ENCODE measurements at places on chromosomes 13 and 19.

- DNase-seq, result no peak
Measured at GRCh38 chr13:42383025-42383424, 111.1 kb downstream of the AKAP11 start.

DNA sequence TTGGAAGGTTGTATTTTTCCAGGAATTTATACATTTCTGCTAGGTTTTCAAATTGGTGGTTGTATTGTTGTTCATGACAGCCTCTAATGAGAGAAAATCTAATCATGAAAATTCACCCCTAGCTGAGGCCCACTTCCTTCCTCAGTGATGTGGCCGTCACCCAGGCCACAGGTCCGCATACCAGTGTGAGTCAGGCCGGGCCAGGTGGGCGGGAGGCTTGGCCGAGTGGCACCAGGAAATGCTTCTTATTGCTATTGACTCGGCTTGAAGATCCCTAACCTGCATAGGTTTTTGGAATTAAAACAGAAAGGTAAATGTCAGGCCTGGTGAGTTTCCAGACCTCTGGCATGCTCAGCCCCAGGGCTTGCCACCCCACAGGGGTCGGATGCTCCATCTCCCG lies 88.7 kb downstream of the SCGB2B2 start:
- DNase-seq, result no peak

DNA sequence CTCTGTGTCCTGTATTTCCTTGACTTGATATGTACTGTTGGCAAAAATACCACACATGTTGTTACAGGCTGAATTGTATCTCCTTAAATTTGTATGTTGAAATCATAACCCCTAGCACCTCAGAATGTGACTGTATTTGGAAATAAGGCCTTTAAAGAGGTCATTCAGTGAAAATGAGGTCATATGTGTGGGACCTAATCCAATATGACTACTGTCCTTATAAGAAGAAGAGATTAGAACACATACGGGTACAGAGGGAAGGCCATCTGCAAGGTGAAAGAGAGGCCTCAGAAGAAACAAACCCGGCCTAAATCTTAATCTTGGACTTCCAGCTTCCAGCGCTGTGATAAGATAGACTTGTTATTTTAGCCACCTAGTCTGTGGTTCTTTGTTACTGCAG lies 202.5 kb downstream of the NUFIP1 start:
- no peak for DNase-seq

- no peak for DNase-seq
Measured at GRCh38 chr13:37899753-37900152, 30.2 kb upstream of the TRPC4 start.

GRCh38 chr19:2603334-2603733 lies 99.2 kb downstream of the GNG7 start:
- no peak for DNase-seq

GRCh38 chr13:97979051-97979450 lies 25.6 kb downstream of the IPO5 start:
- DNase-seq, result no peak

DNA sequence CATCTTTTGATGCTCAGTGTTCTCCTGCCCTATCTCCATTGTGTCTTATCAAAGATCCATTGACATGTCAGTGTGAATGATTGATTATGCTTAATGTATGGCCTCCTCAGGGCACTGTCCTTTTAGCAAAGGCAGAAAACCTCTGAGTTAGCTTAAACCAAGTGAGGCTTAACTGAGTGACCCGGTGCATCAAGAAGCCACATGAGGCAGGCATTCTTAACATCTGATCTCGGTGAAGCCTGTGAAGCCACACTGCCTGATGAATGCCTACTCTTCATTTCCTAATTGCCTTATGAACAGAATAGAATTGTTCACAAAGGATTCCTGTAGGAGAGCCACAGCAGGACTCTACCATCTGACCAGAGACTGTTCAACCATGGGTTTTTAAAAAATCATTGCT lies 168.1 kb upstream of the SOX21 start:
- no peak for DNase-seq

DNA sequence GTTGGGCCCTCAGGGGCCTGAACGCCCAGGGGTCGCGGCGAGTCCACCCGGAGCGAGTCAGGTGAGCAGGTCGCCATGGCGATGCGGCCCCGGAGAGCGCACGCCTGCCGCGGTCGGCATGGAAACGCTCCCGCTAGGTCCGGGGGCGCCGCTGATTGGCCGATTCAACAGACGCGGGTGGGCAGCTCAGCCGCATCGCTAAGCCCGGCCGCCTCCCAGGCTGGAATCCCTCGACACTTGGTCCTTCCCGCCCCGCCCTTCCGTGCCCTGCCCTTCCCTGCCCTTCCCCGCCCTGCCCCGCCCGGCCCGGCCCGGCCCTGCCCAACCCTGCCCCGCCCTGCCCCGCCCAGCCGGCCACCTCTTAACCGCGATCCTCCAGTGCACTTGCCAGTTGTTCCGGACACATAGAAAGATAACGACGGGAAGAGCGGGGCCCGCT lies at the start of gene CCNA1:
TSS of gene CCNA1 (plus strand) at position 390 of the 439 bp plus-strand sequence. CDS start 562 bp downstream, outside the sequence.
- peak; percentile 58 for DNase-seq

GRCh38 chr19:5809053-5809452 lies 4.2 kb downstream of the NRTN start:
- DNase-seq, result no peak

DNA sequence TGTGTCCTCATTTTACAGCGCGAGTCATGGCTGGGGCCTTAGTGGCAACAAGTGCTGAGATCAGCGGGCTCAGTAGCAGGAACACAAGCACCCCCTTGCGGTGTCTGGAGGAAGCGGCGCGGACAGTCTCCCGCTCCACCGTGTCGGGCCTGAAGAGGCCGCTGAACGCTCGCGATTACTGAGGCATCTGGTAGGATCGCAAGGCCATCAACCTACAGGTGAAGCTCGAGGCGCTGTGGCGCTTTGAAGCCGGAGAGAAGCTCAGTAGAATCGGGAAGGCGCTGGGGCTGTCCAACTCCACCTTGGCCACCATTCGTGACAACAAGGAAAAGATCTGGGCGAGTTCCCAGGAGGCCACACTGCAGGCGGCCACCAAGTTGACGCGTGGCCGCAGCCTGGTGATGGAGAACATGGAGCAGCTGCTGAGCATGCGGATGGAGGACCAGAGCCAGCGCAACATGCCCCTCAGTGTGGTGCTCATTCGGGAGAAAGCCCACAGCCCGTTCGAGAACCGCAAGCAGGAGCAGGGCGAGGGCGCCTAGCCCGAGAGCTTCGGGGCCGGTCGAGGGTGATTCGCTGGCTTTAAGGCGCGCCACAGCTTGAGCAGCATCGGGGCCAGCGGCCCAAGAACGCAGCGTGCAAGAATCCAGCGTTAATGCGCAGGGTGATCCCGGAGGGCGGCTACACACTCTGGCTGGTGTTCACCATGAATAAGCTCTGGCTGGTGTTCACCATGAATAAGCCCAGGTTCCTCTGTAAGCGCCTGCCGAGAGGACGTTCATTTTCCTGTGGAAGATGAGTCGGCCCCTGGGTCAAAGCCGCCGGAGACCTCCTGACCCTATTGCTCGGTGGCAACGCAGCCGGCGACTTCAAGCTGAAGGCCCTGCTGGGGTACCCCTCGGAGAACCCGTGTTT lies 8.3 kb upstream of the MZF1 start:
- DNase-seq, result no peak

DNA sequence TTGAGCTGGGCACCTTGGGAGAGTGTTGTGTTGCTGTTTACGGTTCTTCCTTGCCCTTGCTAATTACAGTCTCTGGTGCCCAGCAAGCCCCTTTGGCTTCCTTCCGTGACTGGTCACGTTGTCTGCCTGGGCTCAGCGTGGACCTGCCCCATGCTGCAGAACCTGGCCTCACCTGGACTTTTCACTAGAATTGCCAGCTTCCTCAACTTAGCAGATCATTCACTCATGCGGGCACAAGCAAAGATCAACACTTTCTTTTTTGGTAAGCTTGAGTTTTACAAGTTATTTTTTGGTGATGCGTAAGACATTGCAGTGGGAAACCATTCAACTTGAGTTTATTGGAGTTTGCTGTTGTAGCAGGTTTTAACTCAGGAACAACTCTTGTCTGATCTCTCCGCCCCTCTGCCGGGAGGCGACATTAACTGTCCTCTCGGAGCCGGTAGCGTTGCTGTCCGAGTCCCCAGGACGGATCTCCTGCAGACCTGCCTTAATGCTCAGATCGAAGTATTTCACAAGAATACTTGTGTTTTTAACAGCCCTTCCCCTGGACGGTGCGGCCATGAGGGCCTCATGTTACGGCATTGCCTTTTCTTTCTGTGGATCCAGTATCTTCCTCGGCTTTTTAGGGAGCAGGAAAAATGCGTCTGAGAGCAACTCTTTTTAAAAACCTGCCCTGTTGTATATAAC lies 15.7 kb upstream of the TEX29 start:
- no peak for DNase-seq

DNA sequence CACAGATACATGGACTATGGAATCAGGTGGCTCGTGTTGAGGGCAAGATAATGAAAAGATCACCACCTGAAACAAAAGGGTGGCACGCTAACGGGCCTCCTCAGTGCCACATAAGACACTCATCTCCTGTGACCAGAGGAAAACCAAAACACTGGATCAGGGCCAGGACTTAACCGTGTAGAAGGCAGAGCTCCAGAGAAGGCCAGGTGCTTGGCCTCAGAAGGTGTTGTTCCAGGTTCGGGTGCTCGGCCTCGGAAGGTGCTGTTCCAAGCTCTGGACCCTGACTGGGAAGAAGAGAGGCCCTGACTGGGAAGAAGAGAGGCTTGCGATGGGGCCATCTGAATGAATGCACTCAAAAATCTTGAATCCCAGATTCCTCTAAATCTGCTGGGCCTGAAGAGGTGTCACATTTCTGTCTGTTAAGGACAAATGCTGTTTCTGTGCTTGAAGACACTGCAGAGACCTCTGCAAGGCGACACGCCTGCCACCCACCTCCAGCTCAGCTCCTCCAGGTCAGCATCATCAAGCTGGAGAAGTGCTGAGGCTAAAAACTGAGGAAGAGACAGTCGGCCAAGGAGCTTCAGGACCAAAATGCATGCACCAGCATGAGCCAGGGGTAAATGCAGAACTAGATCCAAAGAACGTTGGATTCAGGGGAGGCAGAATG lies 2.7 kb upstream of the RASA3 start:
- no peak for DNase-seq

- DNase-seq, result no peak
Measured at GRCh38 chr19:41364524-41365391, 809 bp upstream of the B9D2 start.

- peak; percentile 24 for DNase-seq
Measured at GRCh38 chr13:43432958-43433357, 353.8 kb downstream of the ENOX1 start.

DNA sequence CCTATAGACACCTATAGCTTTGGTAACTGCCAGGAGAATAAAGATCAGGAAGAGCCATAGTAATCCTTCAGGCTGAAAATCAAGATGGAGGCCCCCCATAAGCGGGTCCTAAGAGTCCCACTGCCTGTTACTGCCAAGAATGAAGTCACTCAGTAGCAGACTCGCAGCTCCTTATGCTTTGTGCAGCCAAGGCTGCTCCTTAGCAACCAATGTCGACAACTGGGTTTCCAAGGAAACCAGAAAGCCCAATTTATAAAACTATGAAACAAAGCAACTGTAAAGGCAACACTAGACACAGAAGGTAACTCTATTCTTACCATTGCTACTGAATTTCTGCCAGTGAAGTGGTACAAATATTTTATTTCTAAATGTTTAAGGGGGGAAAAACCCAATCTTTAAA lies 56.5 kb downstream of the DCLK1 start:
- no peak for DNase-seq

DNA sequence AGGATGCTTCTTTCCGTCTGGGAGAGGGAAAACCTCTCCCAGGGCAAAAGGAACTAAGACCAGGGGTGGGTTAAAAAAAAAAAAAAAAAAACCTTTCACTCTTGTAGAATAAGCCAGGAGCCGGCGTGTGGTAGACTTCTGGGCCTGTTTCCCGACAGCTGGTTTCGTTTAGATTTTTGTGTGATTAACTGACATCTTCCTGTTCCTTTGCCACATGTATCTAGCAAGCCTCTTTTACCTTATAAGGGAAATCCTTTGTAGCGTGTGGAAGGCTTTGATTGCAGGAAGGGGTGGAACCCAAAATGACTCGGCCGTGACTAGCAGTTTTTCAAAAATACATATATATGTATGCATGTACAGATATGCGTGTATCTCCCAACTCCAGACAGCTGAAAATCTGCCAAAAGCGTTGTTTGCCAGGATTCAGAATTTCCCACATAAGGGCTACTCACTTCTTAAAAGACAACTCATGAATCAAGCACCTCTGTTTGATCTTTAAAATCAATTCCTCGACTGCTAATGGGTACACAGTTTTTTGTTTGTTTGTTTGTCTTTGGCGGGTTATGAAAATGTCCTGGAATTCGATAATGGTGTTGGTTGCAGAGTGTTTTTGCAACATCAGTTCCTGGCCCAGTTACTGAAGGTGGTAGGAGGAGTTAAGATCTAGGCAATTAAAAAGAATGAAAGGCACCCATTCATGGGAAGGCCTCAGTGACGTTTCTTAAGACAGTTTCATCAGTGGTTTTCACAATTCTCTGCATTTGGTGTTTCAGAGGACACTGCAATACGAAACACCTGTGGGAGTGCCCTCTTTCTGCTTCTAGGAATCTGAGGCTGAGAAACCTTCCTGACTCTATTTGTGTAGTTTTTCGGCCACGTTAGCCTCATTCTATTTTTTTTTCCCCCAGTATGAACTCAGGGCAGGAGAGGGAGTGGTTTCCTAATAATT lies 2.7 kb downstream of the TPM4 start:
- DNase-seq, result peak; percentile 74

GRCh38 chr13:110126391-110126961 lies 180.5 kb downstream of the COL4A1 start:
- no peak for DNase-seq

GRCh38 chr13:113634279-113635047 lies 23.5 kb downstream of the ATP4B start:
- DNase-seq, result no peak

DNA sequence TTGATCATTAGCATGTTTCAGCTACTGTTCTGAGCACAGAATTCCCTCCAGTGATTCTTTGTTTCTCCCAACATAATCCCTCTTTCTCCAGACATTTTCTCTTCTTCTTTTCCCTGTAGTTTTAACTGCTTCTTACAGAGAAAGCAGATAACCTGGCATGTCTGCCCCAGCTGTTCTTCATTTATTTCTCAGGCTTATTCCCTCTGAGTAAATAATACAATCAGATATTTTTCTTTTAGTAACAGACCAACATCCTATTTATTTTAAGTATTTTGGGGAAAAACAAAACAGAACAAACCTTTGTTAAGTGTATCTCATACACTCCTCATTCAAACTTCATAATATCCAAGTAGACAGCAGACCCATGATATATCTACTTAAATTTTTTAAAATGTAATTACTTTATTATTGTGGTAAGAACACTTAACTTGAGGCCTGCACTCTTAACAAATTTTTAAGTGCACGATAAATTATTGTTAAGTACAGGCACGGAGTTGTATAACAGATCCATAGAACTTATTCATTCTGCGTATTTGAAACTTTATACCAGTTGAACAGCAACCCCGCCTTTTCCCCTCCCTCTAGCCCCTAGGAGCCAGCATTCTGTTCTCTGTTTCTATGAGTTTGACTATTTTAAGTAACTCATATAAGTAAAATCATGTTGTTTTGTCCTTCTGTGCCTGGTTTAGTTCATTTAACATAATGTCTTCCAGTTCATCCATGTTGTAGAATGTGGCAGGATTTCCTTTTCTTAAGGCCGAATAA lies 540.0 kb downstream of the LMO7 start:
- DNase-seq, result no peak

- DNase-seq, result no peak
Measured at GRCh38 chr13:39370554-39370953, 232.4 kb downstream of the LHFPL6 start.

Data from BE2C (cell line).